Activated T-helper 1 cell treated with anti-CD3 and anti-CD28 coated beads, Interleukin-12 subunit alpha, Interleukin-12 subunit beta, Interleukin-2, Interleukin-4 antibody, amounts not matched to agents 30 ng/mL and 10 ng/mL and 1 ng/mL, durations not matched to agents 14 hours and 24 hours and 36 hours (primary cell): ENCODE measurements at places on chromosomes 1 and 21.

- no peak overlapping the region for H3K27ac ChIP-seq
- H3K36me3 ChIP-seq: no peaks in the 10 kb centered on the region
- H3K4me3 ChIP-seq: no peak overlapping the region
- H3K27me3 ChIP-seq: peaks cover 2% of the 10 kb centered on the region
- no peak for DNase-seq
Measured at GRCh38 chr1:47870480-47870879, 126.7 kb downstream of the TRABD2B start.

- H3K4me1 ChIP-seq: no peaks in the 10 kb centered on the region
- peaks cover 4% of the 10 kb centered on the region for H3K27me3 ChIP-seq
- H3K4me3 ChIP-seq: no peak overlapping the region
Measured at GRCh38 chr1:22570140-22570909, 7.0 kb downstream of the EPHA8 start.

GRCh38 chr1:33348676-33349080 lies 27.8 kb upstream of the A3GALT2 start:
- H3K36me3 ChIP-seq: peaks cover 19% of the 10 kb centered on the region
- peaks cover 49% of the 10 kb centered on the region for H3K4me1 ChIP-seq
- no peak for DNase-seq
- no peaks in the 10 kb centered on the region for H3K27me3 ChIP-seq
- peak overlapping the region; percentile 72 for H3K27ac ChIP-seq

DNA sequence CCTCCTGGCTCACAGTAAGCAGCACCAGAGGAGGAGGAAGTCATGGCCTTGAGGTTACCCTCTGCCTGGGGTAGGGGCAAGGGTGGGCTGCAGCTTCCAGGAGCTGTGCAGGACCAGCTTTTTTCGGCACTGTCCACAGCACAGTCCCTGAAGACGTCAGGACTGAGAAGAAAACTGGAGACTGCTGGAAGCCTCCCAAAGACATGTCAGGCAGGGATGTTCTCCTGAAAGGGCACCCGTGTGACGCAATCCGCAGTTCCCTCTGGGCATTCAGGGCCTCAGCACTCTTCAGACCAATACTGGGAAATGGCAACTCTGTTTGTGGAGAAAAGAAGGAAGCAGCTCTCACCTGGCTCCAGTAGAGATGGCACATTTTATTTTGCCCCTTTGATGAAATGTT lies 64.8 kb upstream of the TENT5C start:
- H3K4me3 ChIP-seq: no peak overlapping the region
- H3K4me1 ChIP-seq: peaks cover 31% of the 10 kb centered on the region
- H3K27me3 ChIP-seq: peaks cover 4% of the 10 kb centered on the region

GRCh38 chr1:18954270-18955071 lies 2.0 kb downstream of the IFFO2 start:
- H3K27ac ChIP-seq: peak overlapping the region; percentile 80
- peak overlapping the region; percentile 89 for H3K4me3 ChIP-seq
- peaks cover 11% of the 10 kb centered on the region for H3K27me3 ChIP-seq
- peaks cover 71% of the 10 kb centered on the region for H3K4me1 ChIP-seq
- no peak for DNase-seq

DNA sequence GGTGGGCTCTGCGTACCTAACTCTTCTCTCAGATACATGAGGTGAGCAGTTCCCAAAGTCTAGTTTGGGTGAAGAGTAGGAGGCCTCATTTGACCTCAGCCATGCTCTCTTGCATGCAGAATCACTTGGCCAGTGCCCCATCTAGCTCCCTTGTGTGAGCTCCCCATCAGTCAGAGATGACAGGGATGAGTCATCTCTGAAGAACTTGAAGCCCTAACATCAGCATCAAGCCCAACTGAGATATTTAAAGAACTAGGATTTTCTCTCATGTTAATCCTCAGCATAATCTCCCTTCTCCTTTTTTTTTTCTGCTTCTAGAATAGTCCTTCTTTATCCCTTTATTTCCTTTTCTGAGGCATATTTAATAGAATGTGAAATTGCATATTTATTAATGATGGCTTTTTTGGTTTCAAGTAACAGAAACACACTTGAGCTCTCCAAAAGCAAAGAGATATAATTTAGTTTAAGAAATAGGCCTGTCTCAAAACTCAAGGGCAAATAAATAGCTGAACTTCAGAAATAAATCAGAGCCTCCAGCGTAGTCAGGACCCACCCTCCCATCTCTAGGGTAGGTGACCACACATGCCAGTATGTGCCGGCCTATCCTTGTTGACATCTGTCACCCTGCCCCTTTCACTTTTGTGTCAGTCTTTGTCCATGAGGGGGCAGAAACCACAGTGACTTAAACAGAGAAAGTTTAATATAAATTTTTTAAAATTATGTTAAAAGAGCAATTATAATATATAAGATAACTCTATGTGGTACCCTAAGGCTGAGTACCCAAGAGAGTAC lies 112.3 kb downstream of the TSEN15 start:
- peaks cover 24% of the 10 kb centered on the region for H3K4me1 ChIP-seq
- peaks cover 12% of the 10 kb centered on the region for H3K27me3 ChIP-seq
- H3K36me3 ChIP-seq: no peaks in the 10 kb centered on the region
- H3K27ac ChIP-seq: no peak overlapping the region
- DNase-seq: peak; percentile 20

GRCh38 chr1:196461521-196461920 lies 146.7 kb downstream of the KCNT2 start:
- no peak for DNase-seq
- H3K4me3 ChIP-seq: no peak overlapping the region
- no peak overlapping the region for H3K27ac ChIP-seq
- no peaks in the 10 kb centered on the region for H3K27me3 ChIP-seq
- no peaks in the 10 kb centered on the region for H3K4me1 ChIP-seq
- H3K36me3 ChIP-seq: no peaks in the 10 kb centered on the region
